ENCODE measurements at places on chromosomes 12 and 14. TPM values are rescaled to one million over a fixed set of nuclear protein-coding genes. Genes with fewer than 3 reads are reported as not detected.

GRCh38 chr12:106137530-106138356 lies 1.0 kb downstream of the NUAK1 start:
- DNase-seq, result no peak

DNA sequence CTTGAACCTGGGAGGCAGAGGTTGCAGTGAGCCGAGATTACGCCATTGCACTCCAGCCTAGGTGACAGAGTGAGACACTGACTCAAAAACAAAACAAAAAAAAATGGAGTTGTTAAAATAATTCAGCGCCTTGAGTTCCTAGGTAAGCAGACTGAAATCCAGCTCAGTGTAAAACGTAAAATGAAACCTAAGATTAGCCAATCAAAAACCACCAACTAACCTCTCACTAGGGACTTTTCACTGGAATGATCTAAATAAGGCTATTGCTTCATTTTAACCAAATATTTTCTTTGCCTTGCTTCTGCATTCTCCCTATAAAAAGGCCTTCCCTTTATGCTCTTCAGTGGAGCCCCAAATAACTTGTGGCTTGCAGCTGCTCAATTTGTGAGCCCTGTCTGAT lies 91.6 kb upstream of the HIF1A start:
- DNase-seq, result peak; percentile 75

DNA sequence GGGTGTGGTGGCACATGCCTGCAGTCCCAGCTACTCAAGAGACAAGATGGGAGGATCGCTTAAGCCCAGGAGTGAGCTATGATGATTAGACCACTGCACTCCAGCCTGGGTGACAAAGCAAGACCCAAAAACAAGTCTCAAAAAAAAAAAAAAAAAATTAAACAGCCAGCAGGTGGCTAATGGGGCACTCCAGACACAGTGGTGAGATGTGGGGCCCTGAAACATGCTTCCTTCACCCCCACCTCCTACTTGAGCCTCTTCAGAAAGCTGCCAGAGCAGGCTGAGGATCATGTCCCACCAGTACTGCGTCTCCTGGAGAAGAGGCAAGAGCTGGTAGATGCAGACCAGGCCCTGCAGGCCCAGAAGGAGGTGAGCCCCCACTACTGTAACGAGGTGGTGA lies 2.1 kb downstream of the CFAP73 start:
- no peak for DNase-seq

DNA sequence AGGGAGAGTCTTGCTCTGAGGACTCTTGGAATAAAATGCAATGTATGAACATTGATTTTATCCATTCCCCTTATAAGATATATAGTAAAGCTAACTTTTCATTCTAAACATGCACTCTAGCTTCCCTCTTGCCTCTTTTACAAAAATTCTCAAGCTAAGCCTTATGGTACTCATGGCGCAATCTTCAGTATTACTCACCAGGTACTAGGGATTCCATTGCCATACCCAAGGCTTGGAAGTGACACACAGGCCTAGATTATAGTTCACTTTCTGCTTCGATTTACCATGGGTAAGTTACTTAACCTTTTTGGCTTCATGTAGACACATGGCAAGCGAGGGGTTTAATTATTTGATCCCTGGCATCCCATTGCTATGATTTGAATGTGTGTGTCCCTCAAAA lies 331.5 kb downstream of the LRIG3 start:
- DNase-seq, result peak; percentile 58

GRCh38 chr14:75339059-75339458 lies 60.4 kb downstream of the FOS start:
- peak; percentile 38 for DNase-seq

DNA sequence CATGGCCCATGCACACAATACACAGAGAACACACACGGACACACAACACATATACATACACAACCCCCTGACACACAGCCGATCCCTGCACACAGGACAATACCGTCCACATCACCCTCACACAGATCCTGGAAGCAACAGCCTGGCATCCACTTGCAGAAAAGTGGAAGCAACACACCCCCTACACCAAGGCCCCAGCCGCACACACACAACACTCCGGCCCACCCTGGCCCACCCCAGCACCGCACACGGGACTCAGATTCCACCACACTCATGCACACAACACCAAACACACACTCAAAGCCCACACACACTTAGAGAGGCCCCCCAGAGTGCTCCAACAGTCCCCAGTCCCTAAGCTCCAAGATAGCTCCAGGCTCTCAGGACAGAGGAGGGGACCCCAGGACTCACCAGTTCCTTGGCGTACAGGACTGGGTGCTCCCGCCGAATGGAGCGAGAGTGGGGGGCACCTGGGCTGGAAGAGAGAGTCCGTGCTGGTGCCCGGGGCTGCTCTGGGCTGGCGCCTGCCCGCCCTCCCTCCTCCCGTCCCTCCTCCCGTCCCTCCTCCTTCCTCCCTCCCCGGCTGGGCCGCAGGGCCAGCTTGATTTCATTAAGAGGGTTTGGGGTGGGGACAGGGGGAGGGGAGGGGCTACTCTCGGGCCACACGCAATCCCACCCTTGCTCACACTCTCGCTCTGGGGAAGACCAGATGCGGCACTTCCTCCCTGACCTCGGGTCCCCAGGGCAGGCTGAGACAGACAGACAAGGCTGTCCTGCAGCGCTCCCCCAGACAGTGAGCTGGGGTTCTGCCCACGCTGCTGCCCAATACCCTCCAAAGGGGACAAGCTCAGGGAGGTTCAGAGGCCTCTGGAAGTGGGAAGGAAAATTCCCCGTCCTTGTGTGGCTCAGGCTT lies at the start of gene TMEM119:
TSS of gene TMEM119 (minus strand) at position 526 of the 913 bp plus-strand sequence. CDS start 5,701 bp downstream, outside the sequence.
- DNase-seq, result no peak

DNA sequence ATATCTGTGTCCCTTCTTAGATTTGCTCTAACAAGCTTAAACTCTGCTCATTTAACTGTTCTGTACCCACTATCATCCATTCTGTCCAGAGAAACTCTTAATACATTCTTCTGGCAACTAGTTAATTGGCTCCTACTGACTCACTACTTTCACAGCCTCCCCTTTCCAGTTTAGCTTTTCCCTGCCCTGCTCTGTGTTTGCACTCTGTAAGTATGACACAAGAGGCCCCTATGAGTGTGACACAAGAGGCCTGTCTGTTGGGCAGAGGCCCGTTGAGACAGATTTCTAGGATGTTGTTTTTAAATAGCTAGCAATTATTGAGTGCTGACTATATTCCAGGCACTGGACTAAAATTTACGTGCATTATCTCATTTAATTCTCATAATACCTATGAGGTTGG lies 246.0 kb upstream of the DAAM1 start:
- DNase-seq, result no peak

- DNase-seq, result no peak
These were observed 299.6 kb downstream of the EMP1 start for GRCh38 chr12:13496111-13496510.

GRCh38 chr12:12616512-12617310 lies 5.0 kb downstream of the CREBL2 start:
- DNase-seq, result no peak

DNA sequence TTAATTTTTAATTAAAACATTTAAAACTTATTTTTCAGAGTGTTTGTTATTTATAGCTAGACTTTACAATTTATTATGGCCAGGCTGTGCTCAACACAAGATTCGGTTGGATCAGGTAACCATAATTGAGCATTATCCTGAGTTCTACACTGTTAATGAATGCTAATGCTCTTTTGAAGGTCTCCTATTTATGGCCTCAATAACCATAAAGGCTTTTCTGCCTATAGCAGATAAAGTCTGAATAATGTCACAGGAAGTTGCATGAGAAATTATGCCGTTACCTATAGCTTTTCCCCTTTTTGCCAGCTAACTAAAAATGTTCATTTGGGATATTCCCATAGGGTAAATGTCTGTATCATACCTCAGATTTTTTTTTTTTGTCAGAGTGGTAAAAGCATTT lies 269.4 kb upstream of the E2F7 start:
- DNase-seq, result no peak

DNA sequence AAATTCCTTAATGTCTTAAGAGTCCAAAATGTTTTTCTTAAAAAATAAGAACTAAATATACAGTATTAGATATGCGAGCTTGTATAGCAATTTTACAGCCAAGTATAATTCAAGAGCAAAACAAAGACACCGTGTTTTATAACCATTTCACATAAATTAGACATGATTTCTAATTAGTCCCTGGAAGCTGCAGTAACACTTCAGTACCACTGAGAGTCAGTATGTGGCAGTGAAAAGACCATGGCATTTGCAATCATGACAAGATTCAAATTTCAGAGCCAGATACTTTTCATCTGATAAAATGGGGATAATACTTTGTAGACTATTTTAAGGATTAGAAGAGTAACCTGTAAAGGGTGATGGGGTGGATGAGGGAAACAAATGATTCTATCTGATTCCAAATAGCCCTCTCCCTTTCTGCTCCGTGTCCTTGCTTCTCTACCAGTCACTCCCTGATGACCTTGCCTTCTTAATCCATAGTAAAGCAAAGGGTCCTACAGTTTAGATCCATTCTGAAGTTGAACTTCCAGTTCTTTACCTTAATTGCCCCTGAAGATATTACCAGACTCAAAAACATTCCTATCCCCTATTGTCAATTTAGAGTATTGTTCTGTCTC lies 145.4 kb upstream of the ABCD2 start:
- DNase-seq, result peak; percentile 42

DNA sequence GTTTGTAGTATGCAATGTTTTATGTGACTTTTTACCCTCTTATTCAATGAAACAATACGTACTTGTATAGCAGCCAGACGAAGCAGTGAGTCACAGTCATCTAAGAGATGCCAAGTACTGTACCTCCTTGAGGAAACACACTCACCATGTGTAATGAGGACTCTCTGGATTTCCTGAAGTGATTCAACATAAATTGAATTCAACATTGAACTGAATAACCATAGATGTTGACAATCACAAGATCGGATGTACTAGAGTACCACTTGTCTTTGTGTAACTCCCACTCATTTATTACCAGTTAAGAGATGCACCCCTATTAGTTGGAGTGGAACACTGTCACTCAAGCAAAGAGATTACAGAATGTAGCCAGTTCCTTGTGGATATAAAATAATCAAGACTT lies 175.2 kb upstream of the HMGA2 start:
- peak; percentile 100 for DNase-seq

DNA sequence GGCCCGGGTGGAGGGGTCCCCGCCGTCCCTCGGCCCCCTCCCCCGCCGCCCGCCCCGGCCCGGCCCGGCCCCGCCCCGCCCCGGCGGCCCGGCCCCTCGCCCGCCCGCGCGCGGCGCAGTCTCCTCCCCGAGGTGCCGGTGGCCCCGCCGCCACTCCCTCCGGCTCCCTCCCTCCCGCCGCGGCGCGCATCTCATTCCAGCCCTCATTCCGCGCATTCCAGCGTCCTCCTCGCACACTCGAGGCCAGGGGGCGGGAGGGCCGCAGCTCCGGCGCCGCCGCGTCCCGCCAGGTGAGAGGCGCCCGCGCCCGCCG lies at the start of gene TEAD4:
TSS of gene TEAD4 (plus strand) at position 206 of the 313 bp plus-strand sequence.
- peak; percentile 68 for DNase-seq

DNA sequence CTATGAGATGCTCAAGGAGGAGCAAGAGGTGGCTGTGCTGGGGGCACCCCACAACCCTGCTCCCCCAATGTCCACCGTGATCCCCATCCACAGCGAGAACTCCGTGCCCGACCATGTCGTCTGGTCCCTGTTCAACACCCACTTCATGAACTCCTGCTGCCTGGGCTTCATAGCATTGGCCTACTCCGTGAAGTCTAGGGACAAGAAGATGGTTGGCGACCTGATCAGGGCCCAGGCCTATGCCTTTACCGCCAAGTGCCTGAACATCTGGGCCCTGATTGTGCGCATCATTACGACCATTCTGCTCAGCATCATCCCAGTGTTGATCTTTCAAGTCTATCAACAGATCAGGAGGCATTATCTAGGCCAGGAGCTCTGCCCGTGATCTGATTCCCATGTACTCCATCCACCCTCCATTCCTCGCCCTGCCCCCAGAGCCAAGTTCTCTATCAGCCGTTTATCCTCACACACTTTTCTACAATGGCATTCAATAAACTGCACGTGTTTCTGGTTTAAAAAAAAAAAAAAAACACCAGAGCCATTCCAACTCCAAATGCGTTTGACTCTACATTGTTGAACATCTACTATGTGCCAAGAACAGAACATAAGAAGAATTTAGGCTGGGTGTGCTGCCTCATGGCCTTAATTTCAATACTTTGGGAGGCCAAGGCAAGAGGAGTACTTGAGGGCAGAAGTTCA lies 17.5 kb downstream of the ATXN2 start:
- no peak for DNase-seq

Gene ABCD2
- total RNA-seq, result 0.06 TPM

- DNase-seq, result no peak
These were observed 232.9 kb upstream of the TMTC1 start for GRCh38 chr12:30016540-30017055.

Gene RIN3
- total RNA-seq, result 1.5 TPM

DNA sequence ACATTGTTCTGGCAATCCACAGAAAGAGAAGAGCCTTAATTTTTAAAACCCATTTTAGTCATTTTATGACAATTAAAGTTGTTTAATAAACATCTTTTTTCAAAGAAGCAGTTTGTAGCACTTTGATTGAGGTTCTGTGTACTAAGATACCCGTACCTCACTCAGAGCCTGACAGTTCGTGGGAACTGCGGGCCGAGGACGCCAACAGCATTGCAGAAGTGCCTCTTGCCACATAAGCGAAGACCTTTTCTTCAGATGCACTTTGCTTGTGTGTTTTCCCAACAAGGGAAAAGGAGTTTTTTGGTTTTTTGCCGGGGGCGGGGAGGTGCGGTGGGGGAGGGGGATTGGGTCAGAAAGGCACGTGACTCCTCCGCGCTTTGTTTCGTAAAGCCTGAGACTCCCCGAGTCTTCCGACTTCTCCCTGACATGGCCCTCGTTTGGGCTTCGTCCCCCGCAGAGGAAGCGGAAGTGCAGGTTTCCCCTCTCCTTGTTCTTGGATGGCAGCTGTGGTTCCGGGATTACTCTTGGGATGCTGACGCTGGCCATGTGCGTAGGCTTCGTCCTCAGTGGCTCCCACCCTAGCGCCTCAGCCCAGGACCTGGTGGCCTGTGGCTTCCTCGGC lies 70.8 kb downstream of the WDR20 start:
- no peak for DNase-seq

DNA sequence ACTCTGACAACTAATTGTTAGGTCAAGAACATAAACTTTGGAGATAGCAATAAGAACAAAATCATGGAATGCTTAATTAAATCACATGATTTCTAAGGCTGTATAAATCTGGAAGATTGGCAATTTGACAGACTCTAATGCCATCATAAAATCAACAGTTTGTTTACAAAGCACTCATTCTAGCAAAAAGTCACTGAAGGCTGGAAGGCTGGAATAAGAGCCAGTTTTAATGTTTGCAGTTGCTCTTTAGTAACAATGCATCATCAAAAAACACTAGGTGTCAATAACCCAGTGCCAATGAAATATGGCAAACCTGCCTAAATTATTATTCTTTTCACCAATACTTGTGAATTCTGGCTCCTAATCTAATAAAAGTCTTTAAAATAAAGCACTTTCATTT lies 65.0 kb downstream of the NUMB start:
- no peak for DNase-seq

Gene PMCH
- not detected for total RNA-seq

Gene OTX2
- not detected for total RNA-seq

GRCh38 chr12:122486805-122487426 lies 13.8 kb downstream of the ZCCHC8 start:
- DNase-seq, result no peak

Gene CCDC198
- not detected for total RNA-seq

GRCh38 chr14:22375321-22375930 lies 213.6 kb downstream of the DAD1 start:
- DNase-seq, result peak; percentile 32

Gene ERG28
- total RNA-seq, result 9.8 TPM
